NCI-H1694 treated with DMSO at 0.1 percent for 48 hours (cell line): ENCODE measurements at places on chromosomes 11 and 22.

- DNase-seq = no peak
Observed at GRCh38 chr11:71443736-71444445, 4.3 kb downstream of the DHCR7 start.

DNA sequence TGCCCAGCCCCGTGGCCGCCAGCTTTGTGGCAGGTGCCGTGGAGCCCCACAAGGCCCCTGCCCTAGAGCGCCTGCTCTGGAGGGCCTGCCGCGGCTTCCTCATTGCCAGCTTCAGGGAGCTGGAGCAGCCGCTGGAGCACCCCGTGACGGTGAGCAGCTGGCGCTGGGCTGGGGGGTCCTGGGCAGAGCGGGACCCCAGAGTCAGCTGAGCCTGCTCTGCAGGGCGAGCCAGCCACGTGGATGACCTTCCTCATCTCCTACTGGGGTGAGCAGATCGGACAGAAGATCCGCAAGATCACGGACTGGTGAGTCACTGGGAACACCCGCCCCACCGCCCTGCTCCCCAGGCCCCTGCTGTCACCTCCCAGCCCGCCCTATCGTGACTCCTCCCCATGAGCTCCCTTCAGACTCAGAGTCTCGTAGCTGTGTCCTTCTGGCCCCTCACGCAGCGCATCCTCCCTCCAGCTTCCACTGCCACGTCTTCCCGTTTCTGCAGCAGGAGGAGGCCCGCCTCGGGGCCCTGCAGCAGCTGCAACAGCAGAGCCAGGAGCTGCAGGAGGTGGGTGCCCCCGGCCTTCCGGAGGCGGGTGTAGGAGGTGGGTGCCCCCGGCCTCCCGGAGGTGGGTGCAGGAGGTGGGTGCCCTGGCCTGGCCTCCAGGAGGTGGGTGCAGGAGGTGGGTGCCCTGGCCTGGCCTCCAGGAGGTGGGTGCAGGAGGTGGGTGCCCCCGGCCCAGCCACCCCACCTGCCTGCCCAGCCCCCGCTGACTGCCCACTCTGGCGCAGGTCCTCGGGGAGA is 4.7 kb downstream of the TCIRG1 start:
- DNase-seq = peak; percentile 17

DNA sequence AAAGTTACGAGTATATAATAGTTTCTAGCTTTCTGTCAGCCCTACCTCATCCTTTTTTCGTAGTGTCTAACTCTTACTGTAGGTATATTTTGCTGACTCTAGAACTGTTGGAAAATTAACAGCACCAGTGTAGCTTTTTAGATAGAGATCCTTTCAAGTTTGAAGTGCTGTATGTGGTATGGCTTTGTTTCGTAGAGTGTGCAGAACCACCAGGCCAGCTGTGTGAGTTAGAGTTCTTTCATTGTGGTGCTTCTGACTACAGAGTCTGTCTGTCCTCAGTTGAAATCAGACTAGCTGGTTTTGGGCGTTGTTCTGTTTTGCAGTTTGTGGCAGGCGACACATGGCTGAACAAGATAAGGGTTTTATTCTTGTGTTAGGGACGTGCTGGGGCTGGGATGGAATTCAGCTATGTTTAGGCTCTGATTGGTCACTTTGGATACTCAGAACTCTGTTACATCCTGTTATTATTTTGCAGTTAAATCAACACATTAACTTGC is 3.2 kb downstream of the ARHGEF12 start:
- DNase-seq = no peak

GRCh38 chr11:33476945-33477606 is 219.9 kb downstream of the HIPK3 start:
- DNase-seq = no peak

DNA sequence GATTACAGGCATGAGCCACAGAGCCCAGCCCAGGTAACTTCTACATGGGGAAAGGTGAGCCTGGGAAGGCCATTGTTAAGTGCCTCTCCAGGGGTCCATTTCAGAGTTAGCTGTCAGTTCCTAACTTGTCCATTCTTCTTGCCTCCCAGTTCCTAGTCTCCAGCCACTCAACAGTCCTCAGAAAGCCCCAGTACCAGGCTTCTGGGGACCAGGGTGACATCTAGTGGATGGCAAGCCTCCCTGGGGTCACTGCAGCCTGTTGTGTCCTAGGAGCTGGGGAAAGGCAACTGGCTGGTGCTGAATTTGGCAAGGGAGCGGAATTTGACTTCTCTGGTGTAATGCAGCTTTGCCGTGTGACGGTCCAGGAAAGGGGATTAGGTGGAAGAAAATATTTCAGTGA is 2.1 kb downstream of the LGALS12 start:
- no peak for DNase-seq

DNA sequence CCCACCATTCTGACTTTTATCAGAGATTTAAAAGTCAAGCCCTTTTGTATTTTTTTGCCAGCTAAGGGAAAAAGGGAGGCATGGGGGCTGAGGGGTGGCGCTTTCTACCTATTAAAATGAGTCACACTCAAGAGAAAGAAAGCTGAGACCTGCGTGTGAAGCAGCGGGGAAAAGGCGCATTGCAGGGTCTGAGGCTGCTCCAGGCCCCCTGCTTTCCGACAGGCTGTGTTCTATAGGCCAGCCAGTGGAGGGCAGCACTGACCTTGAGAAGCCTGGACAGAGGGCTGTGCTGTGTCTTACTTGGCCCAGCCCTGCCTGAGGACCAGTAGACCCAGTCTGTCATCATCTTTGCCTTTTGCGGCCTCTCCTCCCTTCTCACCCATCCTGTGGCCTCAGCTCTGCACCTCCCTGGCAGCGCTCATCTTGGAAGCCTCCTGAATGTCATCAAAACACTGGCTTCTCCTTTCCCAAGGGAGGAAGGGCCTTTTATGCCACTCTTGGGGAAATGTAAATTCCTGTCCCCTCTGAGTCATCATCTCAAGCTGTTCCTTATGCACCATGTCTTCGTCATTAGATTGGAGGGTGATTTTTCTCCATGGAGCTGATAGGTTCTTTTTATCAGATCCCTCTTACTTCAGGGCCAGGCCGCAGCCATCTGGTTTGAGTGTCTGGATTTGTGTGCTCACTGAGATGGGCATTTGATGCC is 12.6 kb upstream of the MAPK8IP1 start:
- peak; percentile 30 for DNase-seq

GRCh38 chr11:120648771-120649170 is 137.2 kb downstream of the GRIK4 start:
- DNase-seq = peak; percentile 11

- DNase-seq = no peak
Observed at GRCh38 chr11:23990346-23991164, 506.3 kb upstream of the LUZP2 start.

- DNase-seq = no peak
Observed at GRCh38 chr11:35347921-35348331, 71.4 kb downstream of the SLC1A2 start.

DNA sequence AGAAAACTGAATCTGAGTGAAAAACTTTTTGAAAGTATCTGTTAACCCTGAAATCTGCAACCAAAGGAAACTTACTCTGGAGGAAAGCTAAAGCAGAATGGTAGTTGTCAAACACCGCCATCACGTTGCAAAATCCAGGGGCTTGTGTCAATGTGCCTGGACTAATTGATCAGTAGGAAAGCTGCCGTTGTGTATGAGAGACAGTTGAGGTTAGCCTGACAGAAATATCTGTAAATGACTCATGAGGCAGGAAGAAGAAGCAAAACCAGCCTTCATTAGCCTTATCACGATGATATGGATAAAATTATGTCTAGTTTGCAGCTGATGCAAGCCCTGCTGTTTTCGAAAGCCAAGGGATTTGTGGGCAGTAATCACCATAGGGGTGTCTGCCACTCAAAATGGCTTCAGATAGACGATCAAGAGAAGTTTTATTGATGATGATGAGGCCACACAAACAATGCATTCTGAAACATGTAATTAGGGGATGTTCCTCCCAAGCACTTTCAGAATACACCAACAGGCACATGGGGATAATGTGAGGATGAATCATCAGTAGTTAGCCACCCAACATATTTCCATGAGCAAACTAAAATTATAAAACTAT is 8.9 kb downstream of the SCGB1A1 start:
- no peak for DNase-seq
